ENCODE measurements at places on chromosomes 3 and 15. TPM values are rescaled to one million over a fixed set of nuclear protein-coding genes. Genes with fewer than 3 reads are reported as not detected.

DNA sequence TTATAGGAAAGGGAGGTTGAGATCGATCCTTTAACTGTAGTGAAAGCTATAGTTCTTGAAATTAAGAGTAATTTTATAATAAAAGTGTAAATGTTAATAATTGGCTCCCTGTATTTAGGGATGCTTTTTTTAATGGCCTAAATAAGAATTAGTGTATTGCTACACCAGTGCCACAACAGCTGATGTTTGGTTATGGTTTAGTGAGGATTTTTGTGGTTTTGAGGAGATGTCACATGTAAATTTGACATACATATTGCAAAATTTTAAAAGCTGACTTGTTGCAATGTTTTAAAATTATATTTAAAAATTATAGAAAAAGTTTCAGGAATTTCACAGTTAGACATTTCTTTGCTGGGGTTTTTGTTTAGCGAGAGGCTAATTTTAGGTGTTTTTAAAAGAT lies 3.9 kb downstream of the TSC22D2 start:
- DNase-seq = no peak

DNA sequence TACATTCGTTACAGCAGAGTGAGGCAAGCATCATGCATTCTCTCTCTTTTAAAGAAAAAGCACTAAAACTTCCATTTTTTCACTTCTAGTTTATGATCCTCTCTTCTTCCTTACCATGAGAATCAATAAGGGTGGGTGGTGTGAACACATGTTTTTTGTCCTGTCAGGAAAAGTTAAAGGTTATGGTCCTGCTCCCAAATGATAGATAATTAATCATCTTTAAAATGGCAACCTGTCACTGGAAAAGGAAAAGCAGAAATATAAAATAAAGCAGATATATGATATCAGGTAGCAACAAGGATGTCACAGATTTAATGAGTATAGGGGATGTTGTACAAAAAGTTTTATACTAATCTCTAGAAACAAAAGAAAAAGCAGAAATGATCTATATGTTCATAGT lies 56.4 kb upstream of the PHLDB2 start:
- no peak for DNase-seq

DNA sequence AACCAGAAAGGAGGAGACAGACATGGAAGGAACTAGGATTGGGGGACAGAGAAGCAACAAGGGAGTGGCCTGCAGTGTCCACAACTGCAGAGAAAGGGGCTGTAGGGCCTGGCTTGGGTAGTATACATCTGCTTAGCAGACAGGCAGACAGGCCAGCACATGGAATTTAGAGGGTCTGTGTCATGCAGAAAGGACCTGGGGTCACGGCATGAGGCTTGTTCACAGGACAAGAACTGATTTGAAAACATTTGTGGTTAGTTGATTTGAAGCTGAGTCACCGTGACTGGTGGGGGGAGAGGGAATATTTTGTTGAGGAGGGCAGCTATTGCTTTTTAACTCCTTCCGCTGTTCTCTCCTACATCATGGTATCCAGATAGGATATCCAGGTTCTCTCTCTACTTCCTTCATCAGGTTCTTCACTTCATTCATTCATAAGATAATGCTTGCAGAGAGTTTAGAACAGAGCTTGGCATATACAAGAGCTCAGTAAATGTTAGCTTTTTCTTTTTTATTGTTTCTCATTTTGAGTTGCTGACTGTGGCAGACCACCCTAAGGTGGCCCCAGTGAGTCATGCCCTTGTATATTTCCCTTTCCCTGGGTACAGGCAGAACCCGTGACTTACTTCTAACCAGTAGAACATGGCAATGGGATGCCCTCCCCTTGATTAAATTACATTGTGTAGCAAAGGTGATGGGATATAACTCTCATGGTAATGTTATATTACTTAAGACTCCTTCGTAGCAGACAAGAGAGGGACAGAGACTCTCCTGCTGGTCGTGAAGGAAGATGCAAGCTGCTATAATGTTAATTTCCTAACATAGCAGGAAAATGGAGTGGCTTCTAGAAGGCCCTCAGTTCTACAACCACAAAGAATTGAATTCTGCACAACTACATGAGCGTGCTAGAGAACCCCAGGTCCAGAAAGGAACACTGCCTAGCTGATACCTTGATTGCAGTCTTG lies 95.0 kb upstream of the NMNAT3 start:
- no peak for DNase-seq

DNA sequence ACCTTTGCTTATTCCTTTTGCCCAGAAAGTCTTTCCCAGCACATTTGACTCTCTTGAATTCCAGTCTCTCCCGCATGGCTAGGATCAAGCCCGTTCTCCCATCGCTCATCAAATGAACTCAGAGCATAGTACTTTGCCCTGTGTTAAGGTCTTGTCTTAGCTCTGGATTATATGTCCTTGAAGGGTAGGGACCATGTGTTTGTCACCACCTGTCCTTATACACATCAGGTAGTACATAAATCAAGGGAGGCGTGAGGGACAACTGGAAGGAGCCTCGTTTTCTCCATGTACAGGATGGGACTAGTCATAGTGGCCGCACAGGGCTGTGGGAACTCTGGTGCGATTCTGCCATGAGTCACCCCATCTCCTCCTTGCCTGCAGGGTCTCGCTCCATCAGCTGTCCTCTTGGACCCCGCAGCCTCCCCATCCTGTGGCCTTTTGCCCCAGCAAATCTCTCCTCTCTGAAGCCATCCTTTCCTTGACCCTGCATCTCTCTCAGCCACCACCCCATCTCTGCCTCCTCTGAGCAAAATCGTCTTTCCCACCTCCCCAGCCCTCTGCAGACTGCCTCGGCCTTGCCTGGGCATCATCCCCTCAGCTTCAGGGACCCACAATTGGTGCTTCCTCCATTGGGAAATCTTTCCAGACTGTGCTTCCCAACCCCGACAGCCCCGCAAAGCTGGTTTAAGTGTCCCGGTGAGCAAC lies 33.4 kb upstream of the RAB6B start:
- DNase-seq = no peak

GRCh38 chr3:108677811-108678210 lies 79.4 kb downstream of the RETNLB start:
- no peak for DNase-seq

DNA sequence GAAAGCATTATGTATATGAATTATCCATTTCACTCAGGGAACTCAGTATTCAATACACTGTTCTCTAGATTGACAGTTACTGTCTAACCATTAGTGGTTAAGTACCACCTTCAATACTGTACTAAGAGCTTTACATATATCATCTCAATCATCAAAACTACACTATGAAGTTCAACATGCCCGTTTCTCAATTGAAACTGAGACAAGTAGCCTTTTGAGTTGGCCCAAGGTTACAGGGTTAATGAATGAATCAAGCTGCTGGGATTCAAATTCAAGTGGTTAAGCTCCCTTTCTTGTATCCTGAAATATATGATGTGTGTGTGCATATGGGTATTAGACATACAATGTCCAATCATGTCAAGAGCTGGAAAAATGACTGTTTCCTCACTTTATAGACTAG lies 5.8 kb downstream of the TASOR start:
- DNase-seq = no peak

- no peak for DNase-seq
Measured at GRCh38 chr3:82610236-82610635, 848.8 kb upstream of the GBE1 start.

DNA sequence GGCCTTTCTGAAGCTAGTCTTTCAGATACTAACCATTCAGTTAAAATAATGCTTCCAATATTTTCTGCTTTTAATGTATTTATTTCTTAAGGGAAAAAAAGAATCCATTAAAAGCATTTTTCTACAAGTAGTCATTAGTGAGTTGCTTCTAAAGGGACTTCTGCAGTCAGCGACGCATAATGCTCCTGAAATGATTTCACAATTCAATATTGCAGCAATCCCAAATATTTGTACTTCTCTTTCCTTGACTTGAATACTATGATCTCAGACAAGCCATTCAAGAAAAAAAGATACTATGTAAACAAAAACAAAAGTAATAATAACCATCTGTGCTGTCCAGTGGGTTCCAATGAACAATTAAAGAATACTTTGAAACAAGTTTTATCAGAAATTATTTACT lies 681.0 kb downstream of the DIPK2A start:
- no peak for DNase-seq

DNA sequence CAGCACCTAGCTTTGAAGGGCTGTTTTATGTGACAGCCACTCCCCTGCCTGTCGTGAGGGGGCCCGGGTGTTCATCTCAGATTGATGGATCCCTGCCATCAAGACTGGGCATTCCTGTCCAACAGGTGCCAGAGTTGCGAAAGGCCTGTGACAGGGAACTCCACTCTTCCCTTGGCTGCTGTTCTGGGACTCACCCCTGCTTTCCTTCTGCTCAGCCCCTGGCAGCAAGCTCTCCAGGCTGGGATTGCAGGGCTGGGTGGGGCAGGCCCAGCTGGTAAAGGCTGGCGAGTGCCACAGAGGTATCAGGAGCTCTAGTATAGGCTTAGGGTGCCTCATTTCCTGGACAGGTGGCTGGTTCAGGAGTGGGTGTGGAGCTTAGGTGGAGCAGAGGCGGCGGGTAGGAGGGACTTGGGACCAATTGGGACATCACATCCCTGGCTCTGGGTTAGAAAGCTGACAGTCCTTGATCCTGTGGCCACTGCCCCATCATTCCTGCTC lies at the start of gene PLA2G4B:
Gene PLA2G4B (plus strand): TSS at position 448 of the 498 bp plus-strand sequence. CDS start 67 bp downstream, outside the sequence.
- DNase-seq = no peak

- no peak for DNase-seq
Measured at GRCh38 chr3:67228136-67228535, 230.0 kb downstream of the KBTBD8 start.

- DNase-seq = no peak
Measured at GRCh38 chr3:12444582-12445471, 39.5 kb upstream of the TSEN2 start.

DNA sequence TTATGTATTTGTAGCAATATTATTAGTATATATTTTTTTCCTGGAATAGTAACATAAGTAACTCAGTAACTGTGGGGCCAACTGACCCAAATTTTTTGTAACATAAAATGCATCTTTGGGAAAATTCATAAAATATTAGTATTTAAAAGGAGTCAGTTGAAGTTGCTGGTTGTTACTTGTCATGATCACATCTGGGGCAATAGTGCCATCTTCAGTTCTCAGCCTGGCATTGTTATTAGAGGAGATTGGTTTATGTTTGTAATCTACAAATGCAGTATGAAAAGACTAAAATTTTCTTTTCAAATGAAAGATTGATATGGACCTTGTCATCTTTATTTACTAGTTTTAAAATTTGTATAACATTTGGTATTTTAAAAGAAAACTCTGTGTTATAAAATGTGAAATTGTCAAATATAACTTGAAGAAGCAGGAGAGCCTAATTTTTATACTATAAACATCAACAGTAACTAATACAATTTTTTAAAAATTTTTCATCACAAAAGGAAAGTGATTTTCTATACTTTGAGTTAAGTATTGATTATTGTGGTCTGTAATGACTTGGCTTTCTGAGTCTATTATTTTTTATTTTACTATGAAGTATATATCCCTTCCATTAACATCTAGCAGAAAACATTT lies 38.8 kb upstream of the MLF1 start:
- DNase-seq = no peak

- no peak for DNase-seq
Measured at GRCh38 chr3:123616593-123616992, 31.7 kb upstream of the HACD2 start.

DNA sequence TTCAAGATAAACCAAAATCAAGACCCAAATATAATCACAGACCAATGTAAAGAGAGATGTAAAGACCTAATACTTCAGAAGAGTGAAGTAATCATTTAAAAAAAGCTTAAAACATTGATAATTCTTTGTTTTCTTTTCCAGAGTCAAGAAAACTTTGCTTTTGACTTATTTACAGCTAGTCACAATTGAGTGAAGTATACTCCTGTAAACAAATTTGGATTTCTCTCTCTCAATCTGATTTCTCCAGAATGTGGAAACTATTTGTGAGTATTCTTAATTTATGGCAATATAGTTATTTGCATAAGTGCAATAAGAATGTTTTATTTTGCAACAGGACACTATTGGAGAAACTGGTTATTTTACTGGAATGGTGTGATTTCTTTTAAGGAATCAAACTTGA lies 43.7 kb upstream of the ZBTB20 start:
- DNase-seq = no peak

RFC4 gene
- 10.6 TPM for total RNA-seq

MAP3K13 gene
- 7.1 TPM for total RNA-seq

PLA2G4E gene
- not detected for total RNA-seq

FES gene
- total RNA-seq = 20.3 TPM

CADPS gene
- total RNA-seq = 36.6 TPM

Measured in heart right ventricle (tissue), 16 donors.